GM12892 (cell line): ENCODE measurements at places on chromosomes 1 and 21.

GRCh38 chr1:147626739-147627138 lies 43.6 kb downstream of the ACP6 start:
- DNase-seq = no peak

- no peak for DNase-seq
Measured at GRCh38 chr1:232872738-232873137, 67.5 kb downstream of the MAP10 start.

DNA sequence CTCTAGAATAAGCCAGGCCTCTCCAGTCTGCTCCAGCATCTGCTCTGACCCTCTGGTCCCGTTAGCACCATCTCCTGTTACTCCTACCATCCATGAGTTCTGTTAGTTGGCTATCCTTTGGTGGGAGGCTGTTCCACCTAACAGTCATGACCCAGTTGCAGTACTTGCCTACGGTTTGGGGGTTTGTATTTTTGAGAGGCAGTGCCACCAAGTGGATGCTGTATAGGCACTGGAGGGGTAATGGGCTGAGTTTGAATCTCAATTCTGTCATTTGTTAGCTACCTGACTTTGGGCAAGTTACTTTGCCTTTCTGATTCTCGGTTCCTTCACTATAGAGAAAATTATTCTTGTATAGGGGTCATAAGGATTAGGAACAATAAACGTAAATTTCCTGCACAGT lies 12.1 kb upstream of the C8B start:
- no peak for DNase-seq

DNA sequence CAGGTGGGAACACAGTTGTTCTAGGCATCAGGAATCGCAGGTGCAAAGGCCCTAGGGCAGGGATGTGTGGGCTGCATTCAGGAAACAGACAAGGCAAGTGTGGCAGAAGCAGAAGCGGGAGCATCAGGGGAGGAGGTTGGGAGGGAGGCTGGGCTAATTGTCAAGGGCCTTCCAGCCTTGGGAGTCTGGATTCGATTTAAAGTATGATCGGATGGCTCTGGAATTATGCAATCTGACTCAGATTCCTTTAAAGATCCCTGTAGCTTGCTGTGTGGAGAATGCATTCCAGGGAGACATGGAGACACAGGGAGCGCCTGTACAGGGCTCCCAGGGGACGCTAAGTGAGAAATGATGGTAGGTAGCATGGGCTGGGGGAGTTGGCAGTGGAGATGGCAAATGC lies 86.5 kb downstream of the LACTBL1 start:
- no peak for DNase-seq

- DNase-seq = no peak
Measured at GRCh38 chr1:26938004-26938658, 16.6 kb downstream of the NUDC start.

GRCh38 chr1:53968125-53968513 lies 22.0 kb downstream of the LRRC42 start:
- no peak for DNase-seq
